ENCODE measurements at places on chromosomes 2 and 18. TPM values are rescaled to one million over a fixed set of nuclear protein-coding genes. Genes with fewer than 3 reads are reported as not detected.

DNA sequence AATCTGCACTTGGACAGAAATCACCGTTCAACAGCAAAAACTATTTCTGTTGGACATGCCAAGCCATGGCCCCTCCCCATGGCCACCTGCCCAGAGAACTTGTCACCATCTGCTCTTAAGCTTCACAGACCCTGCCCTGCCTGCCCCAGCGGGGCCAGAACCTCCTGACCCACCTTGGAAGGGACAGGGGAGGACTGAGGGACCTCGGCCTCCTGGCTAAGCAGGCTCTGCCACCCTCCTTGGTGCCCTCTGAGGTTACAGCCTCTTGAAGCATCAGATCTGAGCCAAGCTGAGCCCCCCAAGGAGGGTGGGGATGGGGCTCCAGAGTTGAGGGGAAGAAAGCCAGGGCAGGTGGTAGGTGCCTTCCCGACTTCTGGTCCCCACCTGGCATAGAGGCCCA lies 6.5 kb downstream of the TEX261 start:
- DNase-seq, result no peak

- no peak for DNase-seq
Measured at GRCh38 chr2:62596061-62596921, 90.3 kb upstream of the TMEM17 start.

CCDC150 gene
- total RNA-seq, result 0.56 TPM

GALNT5 gene
- 3.7 TPM for total RNA-seq

DNA sequence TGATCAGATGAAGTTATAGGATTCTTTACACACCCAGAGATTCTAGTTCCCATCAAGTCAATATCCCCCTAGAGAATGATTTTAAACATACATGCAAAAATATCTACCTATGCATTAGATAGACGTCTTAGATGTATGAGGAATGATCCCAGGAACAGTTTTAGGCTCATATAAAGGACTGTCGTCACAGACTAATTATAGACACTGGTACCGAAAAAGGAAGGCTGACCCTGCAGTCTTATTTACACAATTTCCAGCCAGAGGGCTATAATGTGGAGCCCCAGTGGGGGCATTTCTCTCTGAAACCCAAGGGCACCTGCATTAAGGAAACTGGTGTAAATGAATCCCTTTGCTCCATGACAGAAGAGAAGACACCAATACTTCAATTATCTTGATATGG lies 170.4 kb downstream of the ZNF521 start:
- no peak for DNase-seq

PDCD1 gene
- 0.92 TPM for total RNA-seq

DNA sequence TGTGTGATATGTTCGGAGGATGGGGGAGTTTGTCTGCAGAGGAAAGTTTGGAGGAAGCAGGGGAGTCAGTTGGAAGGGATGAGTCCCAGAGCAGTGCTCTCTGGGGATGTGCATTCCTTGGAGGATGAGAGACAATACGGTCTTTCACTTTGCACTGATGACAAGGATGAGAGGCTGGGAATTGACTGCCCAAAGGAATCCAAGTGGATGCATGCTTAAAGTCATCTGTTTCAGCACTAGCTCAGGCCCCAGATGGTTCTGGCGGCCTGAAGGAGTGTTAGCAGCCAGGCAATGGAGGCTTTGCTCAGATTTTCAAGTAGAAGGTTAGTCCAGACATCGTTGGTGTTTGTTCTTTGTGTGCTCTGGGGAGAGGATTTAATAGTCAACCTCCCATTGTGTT lies 100.2 kb downstream of the CRIM1 start:
- no peak for DNase-seq

DNA sequence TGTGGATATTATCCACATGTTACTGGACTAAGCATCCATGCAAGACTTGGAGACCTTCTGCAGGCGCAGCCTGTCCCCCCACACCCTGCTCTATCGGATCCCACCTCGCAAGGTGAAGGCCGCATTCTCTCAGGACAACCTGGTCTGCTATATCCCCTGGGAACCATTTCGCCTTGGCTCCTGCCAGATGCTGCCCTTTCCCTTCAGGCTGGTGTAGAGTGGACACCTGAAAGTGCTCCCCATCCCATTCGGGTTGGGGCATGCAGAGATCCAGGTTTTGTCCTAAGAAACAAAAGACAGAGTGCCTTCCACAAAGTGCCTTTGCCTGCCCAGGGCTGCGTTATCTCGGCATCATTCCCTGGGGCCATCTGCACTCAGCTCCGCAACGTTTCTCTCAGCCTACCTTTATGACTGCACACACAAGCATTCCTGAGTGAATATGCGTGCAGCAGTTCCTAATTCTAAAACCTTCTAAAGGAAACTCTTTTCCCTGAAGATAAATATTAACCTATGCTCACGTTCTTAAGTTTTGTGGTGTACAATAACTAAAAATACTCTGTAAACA lies 20.5 kb downstream of the FHL2 start:
- DNase-seq, result no peak

- no peak for DNase-seq
Measured at GRCh38 chr2:46506131-46506706, 26.9 kb downstream of the TMEM247 start.

GRCh38 chr2:240891492-240892340 lies 4.2 kb downstream of the MAB21L4 start:
- DNase-seq, result no peak

- DNase-seq, result no peak
Measured at GRCh38 chr2:5022061-5022460, 670.1 kb upstream of the SOX11 start.

DNA sequence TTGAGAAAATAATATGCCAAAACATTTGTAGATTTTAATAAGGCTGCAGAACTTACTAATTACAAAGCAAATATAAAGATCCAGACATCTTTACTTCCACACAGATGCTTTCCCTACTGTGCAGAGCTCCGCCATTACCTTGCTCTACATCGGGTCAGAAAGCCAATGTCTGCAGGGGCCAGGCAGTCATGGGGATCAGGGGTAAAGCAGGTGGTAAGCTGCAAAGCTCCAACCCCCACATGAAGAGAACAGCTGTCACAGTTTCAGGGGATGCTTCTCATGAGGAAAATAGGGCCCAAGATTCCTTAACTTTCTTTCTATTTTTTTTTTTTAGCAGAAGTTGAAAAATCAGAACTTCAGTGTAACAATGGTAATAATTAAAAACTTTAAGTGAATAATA lies 102.7 kb downstream of the DCC start:
- no peak for DNase-seq

PFN4 gene
- not detected for total RNA-seq

- no peak for DNase-seq
Measured at GRCh38 chr2:215609089-215610032, 173.5 kb upstream of the FN1 start.

UCN gene
- 1.8 TPM for total RNA-seq

KIF5C gene
- total RNA-seq, result 4.5 TPM

CDH2 gene
- 37.9 TPM for total RNA-seq
